Hepatocyte (in vitro differentiated cells): ENCODE measurements at places on chromosomes 13 and 19. TPM values are rescaled to one million over a fixed set of nuclear protein-coding genes. Genes with fewer than 3 reads are reported as not detected.

The OR4F17 gene
- not detected in 2 replicates for total RNA-seq

The SIGLEC5 gene
- total RNA-seq = not detected in 2 replicates

The SLC5A5 gene
- 0.03 TPM in 1 of 2 replicates, not detected in the other for total RNA-seq

The CGB2 gene
- not detected in 2 replicates for total RNA-seq

The ZNF549 gene
- total RNA-seq = 4.3 and 6.4 TPM in 2 replicates

The DMPK gene
- 25.2 and 71.4 TPM in 2 replicates for total RNA-seq

The TBXA2R gene
- 0.12 and 0.70 TPM in 2 replicates for total RNA-seq

The TEKTIP1 gene
- not detected in 2 replicates for total RNA-seq

The SHANK1 gene
- 0.24 and 2.3 TPM in 2 replicates for total RNA-seq

The KLK15 gene
- total RNA-seq = not detected in 2 replicates

The ANGPTL8 gene
- 24.9 and 25.5 TPM in 2 replicates for total RNA-seq

- DNase-seq = no peak
These were observed 1.2 kb upstream of the TSKS start for GRCh38 chr19:49764341-49764740.

DNA sequence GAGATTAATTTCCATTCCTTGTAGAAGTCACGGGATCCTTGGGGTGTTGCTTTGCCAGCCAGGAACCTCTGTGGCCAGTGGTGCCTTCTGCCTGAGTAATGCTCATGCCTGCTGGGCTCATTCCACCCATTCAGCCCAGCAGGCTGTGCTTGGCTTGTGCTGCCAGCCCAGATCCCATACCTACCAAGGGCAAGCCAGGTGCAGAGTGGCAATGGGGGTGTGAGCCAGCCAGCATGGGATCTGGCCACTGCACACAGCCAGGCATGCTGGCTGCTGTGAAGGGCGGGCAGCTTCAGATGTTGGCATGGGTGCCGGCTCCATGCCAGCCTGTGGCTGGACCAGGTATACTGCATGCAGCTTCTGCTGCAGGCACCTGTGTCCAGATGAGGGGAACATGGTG, 42.5 kb downstream of the WDFY2 start:
- no peak for DNase-seq

GRCh38 chr13:74092711-74093110, 41.5 kb downstream of the KLF12 start:
- DNase-seq = no peak

- no peak for DNase-seq
These were observed 459 bp downstream of the PRAM1 start for GRCh38 chr19:8501981-8502380.

DNA sequence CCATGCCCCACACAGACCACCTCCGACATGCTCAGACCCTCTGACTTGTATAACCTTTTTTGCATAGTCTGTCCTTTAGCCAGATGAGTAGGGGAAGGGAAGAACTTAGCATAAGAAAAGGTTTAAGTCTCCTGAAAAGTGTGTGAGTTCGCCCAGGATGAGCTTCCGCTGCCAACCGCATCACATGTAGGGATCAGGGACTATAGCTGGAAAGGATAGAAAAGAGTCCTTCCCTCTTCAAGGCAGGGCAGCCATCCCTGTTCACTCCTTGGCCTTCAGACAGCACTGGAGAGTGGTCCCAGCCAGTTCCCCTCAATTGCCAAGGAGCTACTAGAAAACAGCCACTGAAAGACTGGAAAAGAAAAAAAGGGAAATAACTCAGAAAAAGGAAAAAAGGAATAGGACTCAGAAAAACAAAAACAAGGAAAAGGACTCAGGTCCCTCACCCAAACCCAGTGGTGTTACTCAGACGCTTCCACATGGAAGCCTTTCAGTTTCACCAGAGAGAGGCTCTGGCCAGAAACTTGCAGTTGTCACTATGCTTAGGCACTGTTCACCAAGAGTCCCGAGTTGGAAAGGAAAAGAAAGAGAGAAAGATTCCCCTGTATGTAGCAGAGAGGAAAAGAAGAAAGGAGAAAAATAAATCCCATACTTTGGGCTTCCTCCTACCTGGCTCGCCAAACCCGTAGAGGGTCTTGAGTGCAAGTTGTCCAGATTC, 5.6 kb upstream of the TM9SF2 start:
- DNase-seq = no peak

DNA sequence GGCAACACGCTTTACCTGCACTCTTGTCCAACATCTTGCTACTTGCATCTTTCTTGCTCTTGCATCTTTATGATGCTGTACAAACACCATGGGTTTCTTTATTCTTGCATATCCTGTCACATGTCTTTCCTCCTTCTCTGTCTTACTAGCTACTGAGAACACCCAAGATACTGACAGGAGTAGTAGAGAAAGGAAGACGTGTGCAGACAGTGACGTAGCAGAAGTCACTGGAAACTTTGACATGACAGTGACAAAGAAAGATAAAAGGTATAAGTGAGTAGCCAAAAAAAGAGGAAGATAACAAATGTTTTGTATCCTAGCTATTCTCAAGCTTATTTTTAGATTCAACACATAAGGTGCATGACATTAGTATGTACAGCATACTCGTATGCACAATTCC, 34.2 kb downstream of the TRPC4 start:
- no peak for DNase-seq

DNA sequence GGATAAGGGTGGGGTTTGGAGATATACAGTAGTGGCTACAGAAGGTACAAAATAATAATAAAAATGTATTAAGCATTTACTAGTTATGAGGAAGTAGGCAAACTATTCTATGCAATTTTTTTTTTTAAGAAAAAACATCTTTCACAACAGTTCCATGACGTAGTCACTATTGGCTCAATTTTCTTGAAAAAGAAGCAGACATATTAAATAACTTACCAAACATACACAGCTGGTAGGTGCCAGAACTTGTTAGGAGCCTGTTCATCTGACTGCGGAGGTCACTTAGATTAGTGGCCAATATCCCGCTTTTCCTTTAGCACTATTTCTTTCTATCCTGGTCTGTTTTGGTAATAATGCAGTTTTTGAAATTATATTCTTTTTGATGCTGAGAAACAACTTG, 593.5 kb downstream of the KCTD12 start:
- DNase-seq = no peak

DNA sequence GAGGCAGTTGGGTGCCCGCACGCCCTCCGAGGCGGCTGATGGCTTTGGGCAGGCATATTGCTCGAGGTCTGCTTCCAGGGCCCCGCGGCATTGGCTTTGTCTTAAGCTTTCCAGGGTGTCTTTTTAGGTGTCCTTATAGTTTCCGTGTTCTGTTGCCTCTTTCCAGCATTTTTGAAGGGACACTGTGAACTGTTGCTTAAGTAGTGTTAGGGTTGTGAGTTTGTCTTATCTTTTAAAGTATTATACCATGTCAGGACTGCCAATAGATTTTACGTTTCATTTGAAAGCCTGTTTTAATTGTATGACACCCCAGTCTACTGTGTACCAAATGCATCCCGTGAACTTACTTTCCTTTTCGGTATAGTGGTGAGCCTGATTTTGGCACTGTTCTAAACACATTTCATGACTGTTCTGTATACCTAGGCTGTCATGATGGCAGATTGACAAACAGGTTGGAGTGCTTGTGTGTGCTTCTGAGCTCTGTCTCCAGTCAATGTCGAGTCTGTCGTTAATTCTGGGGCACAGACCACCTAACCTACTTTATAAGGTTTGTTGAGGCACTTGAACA, 656 bp downstream of the PCCA start:
- DNase-seq = no peak

GRCh38 chr19:900302-901111, 7.2 kb downstream of the RNU6-9 start:
- no peak for DNase-seq

DNA sequence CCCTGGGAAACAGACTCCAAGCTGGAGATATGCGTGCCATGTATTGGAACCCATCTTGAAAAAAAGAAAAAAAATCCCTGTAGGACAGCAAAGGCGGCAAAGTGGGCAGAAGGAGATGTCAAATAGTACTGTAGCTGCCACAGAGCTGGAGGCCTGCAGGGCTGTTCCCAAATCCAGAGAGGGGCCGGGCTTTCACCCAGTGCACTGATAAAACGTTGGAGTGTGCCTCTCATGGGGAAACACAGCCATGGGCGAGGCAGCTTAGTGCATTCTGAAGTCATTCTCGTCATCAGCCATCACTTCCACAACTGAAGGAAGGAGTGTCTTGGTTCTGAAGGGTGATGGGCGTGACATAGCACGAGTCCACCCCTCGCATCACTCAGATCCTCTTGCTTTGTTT, 4.8 kb downstream of the SGCG start:
- no peak for DNase-seq

- DNase-seq = no peak
These were observed 149.6 kb downstream of the IER2 start for GRCh38 chr19:13299838-13300237.

- no peak for DNase-seq
These were observed 197.4 kb downstream of the RGCC start for GRCh38 chr13:41654796-41655195.

- no peak for DNase-seq
These were observed 373.2 kb downstream of the KCNRG start for GRCh38 chr13:50388481-50388880.

DNA sequence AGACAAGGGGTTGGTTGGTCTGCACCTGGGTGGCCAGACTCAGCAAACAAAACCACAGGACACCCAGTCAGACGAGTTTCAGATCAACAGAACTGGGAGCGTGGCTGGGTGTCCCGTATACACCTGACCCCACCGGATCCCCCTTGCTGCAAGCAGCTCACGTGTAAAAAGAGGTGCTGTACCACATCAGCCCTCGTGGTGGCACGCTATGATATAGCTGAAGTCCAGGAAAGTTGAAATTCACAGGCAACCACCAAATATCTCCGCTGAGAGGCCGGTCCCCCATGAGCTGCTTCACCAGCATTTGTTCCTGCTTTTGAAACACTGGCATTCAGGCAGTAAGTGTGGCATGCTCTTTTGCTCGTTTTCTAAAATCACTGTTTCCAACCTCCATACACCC, 92.3 kb downstream of the TUBA3C start:
- DNase-seq = no peak

DNA sequence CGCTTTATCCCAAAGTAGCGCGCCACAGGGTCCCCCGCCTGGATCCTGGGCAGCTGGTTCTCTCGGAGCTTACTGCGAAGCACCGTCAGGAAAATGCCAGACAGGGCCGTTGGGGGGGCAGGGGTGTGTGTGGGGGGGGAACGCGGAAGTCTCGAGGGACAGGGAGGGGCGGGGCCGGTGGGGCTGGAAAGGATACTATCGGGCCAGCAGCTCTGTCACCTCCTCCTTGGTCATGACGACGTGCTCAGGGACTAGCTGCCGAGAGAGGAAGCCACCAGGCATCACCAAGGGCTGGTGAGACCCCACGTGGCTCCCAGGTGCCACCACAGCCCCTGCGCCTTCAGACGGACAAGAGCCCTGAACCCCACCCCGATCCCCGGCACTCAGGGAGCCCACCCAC, 5.3 kb downstream of the POLR2E start:
- DNase-seq = no peak

- no peak for DNase-seq
These were observed 254.7 kb downstream of the DNAJC15 start for GRCh38 chr13:43278127-43278526.

DNA sequence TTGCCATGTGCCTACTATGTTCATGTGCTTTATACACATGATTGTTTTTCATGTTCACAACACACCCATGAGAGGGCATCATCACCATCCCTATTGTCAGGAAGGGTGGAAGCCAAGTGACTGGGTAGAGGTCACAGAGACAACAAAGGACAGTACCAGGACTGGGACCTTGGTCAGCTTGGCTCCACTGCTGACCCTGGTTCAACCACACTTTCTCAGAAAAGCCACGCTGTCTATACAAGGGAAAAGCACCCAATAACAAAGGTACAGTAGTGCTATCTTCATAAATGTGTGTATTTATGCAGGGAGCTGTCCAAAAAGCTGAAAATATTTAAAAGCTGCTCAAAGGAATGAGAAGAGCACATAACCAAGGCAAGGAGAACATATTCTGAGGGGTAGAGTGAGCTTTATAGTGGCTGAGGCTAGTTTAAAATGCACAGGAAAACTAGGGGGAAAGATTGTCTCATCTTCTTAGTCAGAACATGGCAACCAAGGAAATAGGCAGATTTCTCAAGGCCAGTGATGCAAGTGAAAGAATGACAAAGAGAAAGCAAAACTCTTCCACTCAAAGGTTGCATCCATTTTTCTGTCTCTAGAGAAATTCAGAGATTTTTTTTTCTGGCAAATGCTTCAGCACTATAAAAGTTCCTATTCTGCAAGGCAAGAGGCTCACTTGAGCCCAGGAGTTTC, 415.0 kb downstream of the FOXO1 start:
- DNase-seq = no peak

DNA sequence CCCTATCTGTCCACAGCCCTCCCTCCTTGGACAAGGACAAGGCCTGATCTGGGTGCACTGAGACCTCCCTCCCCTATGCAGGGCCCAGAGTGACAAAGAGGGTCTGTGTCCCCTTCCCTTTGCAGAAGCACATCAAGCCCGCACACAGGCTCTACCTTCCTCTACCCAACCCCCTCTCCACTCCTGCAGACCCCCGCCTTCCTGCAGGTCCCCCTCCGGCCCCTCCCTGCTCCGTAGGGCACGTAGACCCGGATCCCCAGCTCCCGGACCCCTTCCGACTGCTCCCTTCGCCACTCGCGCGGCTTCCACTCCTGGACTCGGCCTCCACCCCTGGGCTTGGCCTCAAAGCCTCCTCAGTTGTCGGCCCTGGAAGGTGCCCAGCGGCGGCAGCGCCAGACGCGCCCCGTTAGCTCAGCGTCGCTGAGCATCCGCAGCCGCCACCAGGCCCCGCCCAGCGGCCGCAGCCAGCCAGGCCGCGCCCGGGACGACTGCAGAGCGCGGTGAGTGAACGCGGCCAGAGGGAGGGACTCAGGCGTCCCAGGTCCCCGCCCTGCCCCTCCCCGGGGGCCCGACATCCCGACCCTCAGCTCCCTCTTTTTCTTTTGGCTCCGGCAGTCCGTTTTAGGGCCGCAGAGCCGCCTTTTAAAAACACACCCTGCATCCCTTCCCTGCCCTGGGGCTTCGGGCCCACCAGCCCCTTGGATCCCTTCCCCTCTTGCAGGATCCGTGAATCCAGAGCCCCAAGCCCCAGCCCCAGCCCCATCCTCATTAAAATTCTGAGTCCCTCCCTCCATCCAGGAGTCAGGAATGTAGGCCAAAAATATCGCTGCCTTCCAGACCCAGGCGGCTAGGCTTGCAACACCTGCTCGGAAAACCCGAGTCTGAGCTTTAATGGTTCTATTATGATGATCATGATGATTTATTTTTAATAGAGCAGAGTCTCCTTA, 1.5 kb upstream of the MYADM start:
- DNase-seq = peak; percentile 91

- DNase-seq = no peak
These were observed 135.3 kb downstream of the CACNA1A start for GRCh38 chr19:13370948-13371347.

- DNase-seq = peak; percentile 93
These were observed 10.1 kb downstream of the NOSIP start for GRCh38 chr19:49570138-49570856.
